Right cardiac atrium (tissue), 5 donors: ENCODE measurements at places on chromosomes 16 and 17. TPM values are rescaled to one million over a fixed set of nuclear protein-coding genes. Genes with fewer than 3 reads are reported as not detected.

DNA sequence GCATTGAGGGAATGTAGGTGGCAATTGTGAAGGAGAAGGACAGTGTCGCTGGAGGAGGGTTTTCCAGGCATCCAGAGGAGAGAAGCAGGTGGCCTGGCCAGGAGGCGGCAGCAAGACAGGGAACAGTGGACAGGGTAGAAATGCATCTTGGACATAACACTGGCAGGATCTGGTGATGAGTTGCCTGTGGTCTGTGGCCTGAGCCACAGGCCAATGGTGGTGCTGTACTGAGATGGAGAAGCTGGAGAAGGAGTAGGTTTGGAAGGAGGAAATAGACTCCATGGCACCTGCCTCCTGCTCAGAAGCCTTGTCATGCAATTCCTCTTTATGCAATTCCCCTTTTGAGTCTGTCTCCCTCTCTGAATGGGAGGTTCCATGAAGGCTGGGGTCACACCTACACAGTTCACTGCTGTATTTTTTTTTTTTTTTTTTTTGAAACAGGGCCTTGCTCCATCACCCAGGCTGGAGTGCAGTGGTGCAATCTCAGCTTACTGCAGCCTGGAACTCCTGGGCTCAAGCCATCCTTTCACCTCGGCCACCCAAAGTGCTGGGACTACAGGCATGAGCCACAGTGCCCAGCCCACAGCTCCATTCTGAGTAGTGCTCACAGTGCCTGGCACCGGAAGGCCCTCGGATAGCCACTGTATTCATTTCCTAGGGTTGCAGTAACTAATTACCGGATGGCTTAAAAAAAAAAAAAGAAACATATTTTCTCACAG, 13.5 kb upstream of the CACNG4 start:
- DNase-seq = no peak

GRCh38 chr16:79434771-79435170, 165.8 kb downstream of the MAF start:
- DNase-seq = no peak

- DNase-seq = no peak
These were observed 16.0 kb downstream of the CAPN15 start for GRCh38 chr16:543301-544164.

DNA sequence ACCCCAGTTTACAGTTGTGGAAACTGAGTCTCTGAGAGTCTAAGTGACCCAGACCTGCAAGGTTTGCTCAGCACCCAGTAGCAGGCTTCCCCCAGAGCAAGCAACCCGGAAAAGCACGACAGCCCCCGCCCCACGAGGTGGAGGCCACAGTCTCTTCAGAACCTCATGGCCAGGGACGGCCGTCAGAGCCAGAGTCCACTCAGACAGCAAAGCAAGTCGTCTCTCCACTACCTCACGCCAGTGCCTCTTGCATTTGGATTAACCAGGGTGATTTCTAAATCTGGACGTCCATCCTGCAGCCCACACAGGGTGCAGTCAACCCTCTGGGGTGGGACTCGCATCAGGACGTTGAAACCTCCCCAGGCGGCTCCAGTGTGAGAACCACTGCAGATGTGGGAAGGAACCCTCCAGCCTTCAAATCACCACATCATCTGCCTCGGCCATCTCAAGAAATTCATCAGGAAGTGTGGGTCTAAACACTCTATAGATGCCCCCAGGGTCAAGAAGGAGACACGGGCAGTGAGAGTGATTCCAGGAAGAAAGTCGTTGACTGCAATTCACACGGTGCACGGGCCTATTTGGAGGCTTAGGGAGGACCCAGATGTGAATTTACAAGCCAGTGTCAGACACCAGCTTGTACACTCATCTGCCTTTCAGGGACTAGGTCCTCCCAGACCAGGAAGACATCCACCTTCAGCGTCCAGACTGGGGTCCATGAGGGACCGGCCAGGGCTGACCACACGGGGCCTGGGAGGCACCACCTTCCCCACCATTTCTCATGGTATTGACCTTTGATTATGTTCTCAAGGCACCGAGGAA, 20.2 kb upstream of the RBFOX3 start:
- no peak for DNase-seq

The TBC1D3H gene
- polyA plus RNA-seq = not detected

- DNase-seq = peak; percentile 66
These were observed 11.4 kb downstream of the SLC13A5 start for GRCh38 chr17:6701719-6702118.

The TMC7 gene
- 0.84 TPM for polyA plus RNA-seq

DNA sequence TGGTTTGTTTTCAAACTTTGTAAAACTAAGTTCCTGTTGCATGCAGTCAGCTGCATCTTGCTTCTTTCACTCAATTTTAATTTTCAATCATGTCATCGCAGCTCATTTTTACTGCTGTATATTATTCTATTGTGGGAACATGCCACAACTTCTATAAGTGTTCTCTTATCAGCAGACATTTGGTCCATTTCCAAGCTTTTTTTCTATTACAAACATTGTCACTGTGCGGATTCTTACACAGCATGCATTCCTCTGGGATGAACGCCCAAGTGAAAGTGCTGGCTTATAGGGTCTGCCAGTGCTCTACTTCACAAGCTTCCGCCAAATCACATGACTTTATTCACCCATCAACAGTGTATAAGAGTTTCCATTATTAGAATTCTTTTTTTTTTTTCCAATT, 22.7 kb downstream of the GINS3 start:
- no peak for DNase-seq

DNA sequence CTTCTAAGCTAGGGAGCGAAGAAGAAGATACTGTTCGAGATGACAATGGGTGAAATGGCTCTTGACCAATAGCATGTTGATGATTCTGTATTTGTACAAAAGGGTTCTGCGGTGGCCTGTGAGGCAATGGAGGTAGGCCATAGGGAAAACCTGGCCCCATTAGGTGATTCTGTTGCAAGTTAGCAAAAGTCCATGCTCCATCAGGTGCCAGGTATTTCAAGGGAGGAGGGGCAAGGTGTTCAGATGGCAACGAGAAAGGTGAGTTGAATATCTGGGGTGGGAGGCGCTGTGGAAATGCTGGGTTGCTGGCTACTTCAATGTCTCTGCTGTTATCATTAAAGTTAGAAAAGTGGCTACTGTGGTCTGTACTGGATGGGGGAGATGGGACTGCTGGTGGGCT, 62.8 kb downstream of the CACNG1 start:
- no peak for DNase-seq

The KRTAP9-8 gene
- polyA plus RNA-seq = not detected

The SLC22A31 gene
- 0.05 TPM for polyA plus RNA-seq
